ENCODE measurements at places on chromosomes 7 and 10. TPM values are rescaled to one million over a fixed set of nuclear protein-coding genes. Genes with fewer than 3 reads are reported as not detected.

Gene OIT3
- total RNA-seq: not detected

Gene GPAM
- 9.4 TPM for total RNA-seq

Gene POLR2J2
- total RNA-seq: 0.40 TPM

Gene GUSB
- 41.9 TPM for total RNA-seq

Gene ACBD7
- total RNA-seq: 0.40 TPM

Gene ZDHHC4
- 64.4 TPM for total RNA-seq

Gene MYO3A
- not detected for total RNA-seq

Gene FOXK1
- 47.8 TPM for total RNA-seq

Gene ODAD2
- total RNA-seq: 0.52 TPM

Gene LDB3
- not detected for total RNA-seq

Gene GRID2IP
- not detected for total RNA-seq

Gene DCLRE1A
- 4.1 TPM for total RNA-seq

Gene BMPR1A
- 18.1 TPM for total RNA-seq

Gene ATRNL1
- total RNA-seq: 0.56 TPM

Gene SFRP5
- total RNA-seq: not detected

Gene VIPR2
- not detected for total RNA-seq

Gene CELF2
- total RNA-seq: 10.3 TPM

Gene SHH
- 0.52 TPM for total RNA-seq

Gene SPDYE1
- total RNA-seq: not detected

Gene NKX2-3
- not detected for total RNA-seq

All from epithelial cell of alveolus of lung (primary cell).